ENCODE measurements at places on chromosomes 13 and 19.
A peak's percentile ranks its signal among the peaks of the same experiment; 100 is the strongest.

DNA sequence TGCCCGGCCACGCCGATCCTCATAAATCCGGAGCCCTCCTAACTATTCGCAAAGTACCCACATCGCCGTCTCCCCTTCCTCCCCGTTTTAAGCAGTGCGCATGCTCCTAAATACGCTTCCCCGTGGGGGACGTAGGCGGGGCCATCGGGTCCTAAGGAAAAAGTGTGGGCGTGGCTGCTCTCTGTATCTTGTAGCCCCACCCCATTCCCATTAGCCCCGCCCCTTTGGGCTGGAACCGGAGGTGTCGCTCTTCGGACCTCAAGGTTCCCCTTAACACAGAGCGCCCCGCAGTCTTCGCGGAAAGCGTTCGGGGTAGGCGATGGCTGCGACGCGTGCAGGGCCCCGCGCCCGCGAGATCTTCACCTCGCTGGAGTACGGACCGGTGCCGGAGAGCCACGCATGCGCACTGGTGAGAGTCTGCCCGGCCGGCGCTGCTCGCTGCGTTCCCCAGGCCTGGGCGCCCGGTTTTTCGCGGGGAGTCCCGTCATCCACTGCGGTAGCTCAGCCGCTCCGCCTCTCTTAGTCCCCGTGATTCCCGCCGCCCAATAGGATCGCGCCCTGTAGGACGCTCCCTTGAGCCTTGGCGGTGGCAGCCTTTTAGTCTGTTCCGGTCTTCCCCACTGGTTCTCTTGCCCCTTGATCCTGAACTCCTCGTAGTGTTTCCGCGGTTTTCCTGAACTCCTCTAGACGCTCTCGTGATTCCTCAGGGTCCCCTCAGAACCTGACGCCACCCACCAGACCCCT is at the start of gene ALDH16A1:
ALDH16A1 (plus strand) TSS at position 213 of the 744 bp plus-strand sequence; CDS start at position 320, 107 bp downstream.
- DNase-seq, result peak; percentile 97

DNA sequence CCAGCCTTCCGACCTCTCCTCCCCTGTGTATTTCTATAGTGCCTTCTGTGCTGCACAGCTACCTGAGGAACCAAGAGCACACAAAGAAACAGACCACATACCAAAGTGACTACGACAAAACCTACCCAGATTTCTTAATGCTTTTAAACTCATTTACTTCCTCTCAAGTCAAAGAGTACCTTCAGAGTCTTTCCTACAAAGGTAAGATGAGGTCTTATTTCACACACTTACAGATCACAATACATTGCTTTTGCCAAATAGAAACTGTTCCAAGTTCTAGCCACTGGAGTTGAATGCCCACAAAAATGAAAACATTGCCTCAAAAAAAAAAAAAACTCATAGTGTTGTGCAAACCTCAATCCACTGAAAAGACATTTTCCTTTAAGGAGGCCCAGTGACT is 36.4 kb downstream of the TEX26 start:
- no peak for DNase-seq

- no peak for DNase-seq
Observed at GRCh38 chr13:105778196-105778595, 757.3 kb downstream of the EFNB2 start.

- no peak for DNase-seq
Observed at GRCh38 chr19:31347828-31348392, 1.3 kb downstream of the TSHZ3 start.

GRCh38 chr13:31965361-31966066 is 66.1 kb upstream of the FRY start:
- DNase-seq, result no peak

DNA sequence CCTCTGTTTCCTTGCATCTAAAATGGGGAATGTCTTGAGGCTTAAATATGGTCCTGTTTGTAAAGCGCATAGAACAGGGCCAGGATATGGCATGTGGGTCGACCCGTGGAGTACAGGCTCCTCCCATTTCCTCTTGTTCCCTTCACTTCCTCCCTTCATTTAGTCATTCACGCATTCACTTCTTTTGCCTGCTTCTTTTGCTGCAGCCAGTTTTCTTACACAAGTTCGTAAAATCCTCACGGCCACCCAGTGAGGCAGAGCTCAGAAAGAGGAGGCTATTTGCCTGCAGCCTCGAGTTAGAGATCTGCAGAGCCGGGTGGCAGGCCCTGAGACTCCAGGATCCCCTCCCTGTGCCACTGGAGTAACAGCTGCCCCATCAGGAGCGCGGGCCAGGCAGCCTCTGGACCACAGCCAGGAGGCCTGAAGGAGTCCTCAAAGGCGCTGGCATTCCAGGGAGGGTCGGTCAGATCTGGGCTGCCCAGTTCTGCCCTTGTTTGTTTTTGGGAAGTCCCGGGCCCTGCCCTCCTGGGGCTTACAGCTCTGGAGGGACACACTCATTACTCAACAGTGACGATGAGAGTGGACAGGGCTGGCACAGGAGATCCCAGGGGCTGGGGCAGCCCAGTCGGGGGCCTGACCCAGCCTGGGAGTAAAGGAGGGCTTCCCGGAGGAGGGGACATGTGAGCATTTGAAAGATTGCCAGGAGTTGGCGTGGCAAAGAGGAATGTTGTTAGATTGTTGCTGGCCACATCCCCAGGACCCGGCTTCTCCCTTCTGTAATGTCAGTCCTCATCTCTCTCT is 4.6 kb downstream of the PPP5C start:
- DNase-seq, result no peak

DNA sequence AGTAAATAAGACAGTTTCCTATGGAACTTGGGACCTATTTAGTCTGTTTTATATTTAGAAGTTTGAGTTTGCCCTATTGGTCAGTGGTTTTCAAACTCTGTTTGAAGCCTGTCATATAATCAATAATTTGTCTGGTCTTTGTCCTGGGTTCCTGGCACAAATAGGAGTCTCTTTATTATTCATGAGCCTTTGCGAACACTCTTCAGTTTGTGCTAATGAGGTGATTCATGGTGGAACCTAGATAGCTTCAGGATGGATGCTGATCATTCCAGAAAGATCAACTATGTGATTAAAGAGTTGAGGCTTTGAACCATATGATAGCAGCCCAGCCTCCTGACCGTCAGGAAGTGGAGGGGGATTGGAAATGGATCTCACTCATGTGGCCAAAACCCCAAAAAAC is 10.0 kb upstream of the VWA8 start:
- DNase-seq, result no peak

DNA sequence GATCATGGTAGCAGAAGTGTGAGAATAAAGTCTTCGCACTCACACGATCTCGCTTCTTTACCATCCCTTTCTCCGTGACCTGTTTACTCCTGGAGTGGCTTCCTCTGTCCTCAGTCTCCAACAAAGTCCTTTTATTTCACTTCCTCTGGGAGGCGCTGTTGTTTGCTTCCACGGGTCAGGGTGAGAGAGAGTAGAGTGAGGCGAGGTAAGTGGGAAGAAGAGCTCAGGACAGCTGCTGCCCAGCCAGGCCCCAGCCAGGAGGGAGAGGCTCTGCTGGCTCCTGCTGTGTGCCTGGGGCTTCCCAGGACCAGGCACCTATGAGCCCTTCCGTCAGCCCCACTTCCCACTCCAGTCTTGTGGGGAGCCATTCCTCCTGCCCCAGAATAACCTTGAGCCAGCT is 242.1 kb downstream of the FGF9 start:
- DNase-seq, result no peak

DNA sequence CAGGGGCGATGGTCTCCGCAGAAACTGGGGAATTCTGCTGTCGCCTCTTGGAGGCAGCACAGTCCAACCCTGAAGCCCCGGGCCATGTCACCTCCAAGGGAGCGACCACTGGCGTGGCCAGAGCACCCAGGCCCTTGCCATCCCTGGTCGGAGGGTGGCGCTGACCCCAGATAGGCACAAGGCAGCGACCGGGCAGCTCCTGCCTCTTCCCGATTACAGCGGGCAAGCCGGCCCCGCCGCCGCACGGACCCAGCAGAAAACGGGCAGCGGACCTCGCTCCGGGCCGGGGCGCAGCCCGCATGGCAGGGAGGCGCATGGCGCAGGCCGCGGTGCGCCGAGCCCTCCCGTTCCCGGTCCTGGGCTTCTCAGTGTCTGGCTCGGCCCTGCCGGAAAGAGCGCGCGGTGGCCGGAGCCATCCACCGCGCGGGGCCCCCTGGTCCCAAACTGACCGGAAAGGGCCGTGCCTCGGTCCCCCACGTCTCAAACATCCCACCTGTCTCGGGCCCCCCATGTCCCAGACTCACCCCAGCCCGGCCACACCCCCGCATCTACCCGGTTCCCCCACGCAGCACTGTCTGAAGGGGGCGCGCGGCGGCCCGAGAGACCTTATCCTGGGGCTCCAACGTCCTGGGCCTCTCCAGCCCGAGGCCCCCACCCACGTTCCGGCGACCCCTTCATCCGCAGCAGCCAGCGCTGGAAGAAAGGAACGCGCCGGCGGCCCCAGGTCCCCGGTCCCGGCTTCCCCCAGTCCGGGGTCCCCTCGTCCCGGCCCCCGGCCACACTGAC is 727 bp downstream of the CERS1 start:
- DNase-seq, result no peak

- no peak for DNase-seq
Observed at GRCh38 chr13:113445791-113446487, 7.3 kb downstream of the ADPRHL1 start.

DNA sequence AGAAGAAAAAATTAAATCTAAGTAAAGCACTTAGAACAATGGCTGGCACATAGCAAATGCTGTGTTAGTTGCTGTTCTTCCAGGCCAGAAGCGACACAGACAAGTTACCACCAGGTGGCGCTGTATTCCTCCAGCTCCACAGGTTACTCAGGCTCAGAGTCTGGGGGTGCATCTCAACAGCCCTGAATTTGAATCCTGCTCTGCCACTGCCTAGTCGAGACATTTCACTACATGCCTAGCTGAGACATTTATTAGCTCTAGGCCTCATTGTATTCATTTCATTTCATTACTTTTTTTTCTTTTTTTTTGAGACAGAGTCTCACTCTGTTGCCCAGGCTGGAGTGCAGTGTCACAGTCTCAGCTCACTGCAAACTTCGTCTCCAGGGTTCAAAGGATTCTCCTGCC is 16.4 kb upstream of the CYP2B6 start:
- peak; percentile 67 for DNase-seq

GRCh38 chr13:30016398-30016797 is 166.0 kb upstream of the UBL3 start:
- no peak for DNase-seq

- no peak for DNase-seq
Observed at GRCh38 chr13:45921162-45921736, 69.7 kb upstream of the SIAH3 start.

DNA sequence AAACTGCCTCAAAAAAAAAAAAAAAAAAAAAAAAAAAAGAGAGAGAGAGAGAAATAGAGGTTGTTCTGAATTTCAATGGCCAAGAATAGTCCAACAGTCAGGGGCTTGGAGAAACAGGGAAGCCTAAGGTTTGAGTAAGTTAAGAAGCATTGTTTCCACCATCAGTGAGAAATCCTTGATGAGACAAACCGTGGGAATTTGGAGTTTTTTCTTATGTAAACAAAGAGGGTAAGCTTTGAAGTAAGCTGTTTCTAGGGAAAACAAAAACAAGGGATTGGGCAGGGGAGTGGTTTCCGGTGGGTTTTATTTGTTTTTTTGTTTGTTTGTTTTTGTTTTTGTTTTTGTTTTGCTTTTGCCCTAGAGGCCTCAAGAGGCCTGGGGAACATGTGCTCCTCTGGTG is 11.2 kb upstream of the ERVV-1 start:
- DNase-seq, result no peak

DNA sequence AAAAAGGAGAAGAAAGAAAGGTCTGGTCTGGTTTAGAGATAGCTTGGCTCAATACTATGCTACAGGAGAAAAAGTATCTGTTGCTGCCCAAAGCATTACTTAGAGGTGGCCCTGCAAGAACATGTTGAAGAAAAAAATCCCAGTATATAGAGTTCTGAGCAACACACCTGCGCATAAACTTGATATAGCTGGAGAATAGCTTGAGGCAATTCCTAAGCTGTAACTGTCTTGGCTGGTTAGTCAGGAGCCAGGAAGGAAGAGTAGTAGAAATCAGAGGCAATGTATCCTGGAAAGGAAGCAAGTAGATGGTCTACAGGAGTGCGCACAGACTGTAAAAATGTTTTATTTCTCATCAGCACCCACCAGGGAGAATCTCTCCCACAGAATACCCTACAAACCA is 209.7 kb downstream of the SLITRK1 start:
- no peak for DNase-seq

GRCh38 chr19:38849860-38850435 is at the start of gene HNRNPL:
TSS of gene HNRNPL (minus strand) at chr19:38849986. CDS start at chr19:38849966, 20 bp downstream.
- peak; percentile 99 for DNase-seq
